ENCODE measurements at places on chromosomes 4 and X.
A peak's percentile ranks its signal among the peaks of the same experiment; 100 is the strongest.

- DNase-seq = no peak
Observed at GRCh38 chr4:41485041-41485440, 52.9 kb upstream of the LIMCH1 start.

- DNase-seq = no peak
Observed at GRCh38 chr4:186724864-186725468, 1.3 kb upstream of the FAT1 start.

DNA sequence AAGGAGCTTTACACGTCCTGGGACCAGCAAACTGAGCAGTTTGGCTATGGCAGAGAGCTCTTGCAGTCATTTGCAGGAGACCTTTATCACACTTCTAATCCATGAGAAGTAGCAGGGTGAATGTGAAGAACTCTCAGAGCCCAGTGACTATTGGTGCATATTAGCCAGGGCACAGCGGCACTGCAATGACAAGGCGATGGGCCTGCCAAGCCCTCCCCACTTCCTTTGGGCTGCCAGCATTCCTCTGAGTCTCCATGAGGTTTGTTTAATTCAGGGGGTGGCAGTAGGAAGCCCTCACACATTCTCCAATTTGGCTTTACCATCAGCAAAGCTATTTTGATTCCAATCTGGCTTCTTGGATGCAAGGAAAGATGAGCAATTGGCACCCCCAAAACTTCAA is 79.2 kb upstream of the TSPAN7 start:
- no peak for DNase-seq

DNA sequence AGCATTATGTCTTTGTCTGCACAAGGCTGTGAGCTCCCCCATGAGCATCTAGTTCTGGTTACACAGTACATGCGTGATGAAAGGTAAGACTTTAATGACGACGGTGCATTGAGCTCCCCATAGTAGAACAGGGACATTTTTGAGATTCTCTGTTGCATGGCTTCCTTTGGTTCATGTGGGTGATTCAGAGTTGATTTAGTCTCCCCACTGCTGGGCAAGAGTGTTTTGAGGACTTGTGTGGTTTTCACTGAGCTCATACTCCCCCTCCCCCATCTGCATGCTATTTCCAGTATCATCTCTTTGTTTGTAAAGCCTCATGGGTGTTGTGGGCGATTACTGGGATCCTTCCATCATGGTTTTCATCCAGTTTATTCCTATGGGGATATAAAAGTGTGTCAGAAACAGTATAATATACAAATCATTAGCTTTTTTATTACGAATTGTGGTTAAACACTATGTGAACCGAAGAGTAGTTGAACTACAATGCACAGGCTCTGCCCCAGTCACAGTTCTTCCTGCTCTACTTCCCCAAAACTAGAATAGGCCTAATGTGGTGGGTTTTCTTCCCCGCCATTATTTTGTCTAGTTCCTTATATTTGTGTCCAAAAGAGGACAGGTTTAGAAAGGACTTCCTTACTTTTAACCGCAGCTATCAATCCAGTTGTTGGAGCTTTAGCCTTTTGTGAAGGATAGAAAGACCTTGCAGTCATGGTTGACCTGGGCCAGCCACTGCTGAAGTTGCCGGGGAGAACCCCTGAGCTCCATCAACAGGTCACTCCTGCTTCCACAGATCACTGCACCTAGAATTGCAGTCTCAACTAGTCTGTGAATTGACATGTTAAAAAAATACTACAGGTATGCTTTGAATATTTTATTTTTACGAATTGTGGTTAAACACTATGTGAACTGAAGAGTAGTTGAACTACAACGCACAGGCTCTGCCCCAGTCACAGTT is 30.4 kb downstream of the KIT start:
- no peak for DNase-seq

GRCh38 chr4:104905546-104905945 is 241.1 kb upstream of the TET2 start:
- no peak for DNase-seq

DNA sequence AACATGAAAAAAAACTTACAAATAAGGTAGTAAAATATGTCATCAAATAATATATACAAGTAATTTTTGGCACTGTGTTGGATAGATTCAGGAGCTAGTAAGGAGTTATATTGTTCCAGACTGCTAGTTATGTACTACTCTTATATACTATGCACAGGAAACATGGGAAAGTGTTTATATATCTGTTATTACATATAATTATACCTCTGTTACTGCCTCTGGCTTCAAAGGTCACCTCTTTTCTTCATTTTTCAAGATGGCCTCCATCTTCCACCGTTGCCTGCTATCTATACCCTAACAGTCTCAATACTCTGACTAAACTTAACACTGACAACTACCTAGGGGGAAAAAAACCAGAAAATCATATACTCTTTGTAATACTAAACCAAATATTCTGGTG is 29.5 kb downstream of the LIN54 start:
- DNase-seq = no peak

- no peak for DNase-seq
Observed at GRCh38 chr4:184805462-184806228, 20.1 kb downstream of the ACSL1 start.

DNA sequence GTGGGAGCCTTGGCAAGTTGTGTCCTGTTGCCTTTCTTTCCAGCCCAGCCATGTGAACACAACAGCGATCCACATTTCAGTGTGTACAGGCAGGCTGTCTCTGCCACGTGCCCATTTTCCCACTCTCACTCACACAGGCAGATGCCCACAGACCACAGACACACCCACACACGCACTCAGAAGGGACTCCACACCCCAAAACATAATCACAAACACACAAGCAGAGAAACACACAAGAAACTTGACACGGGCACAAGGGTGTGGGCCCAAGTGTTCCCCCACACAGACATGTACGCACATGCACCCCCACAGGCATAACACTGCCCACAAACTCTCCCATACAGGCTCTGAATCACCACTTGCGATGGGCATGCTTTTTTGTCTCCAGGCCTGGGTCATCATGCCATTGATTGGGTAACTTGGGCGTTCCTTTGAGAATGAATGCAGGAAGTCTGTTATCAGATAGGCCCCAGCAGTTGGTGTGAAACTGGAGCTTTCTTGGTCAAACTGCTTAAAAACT is 84.3 kb downstream of the NBDY start:
- peak; percentile 31 for DNase-seq

DNA sequence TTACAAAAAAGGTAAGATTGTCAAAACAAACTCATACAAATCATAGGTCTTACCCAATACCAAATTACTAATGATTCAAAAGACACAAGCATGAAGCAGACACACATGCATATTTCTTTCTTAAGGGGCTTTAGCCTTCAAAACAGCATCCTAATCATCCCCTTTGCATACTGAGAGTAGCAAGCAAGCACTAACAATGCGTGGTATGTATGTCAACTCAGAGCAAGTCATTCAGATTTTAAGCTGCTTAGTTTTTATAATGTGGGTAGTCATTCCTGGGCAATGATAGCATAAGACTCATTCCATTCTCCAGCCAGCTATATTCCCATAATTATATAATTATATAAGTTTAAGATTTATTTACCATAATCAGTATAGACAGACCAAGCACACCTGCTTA is 219.6 kb downstream of the DKK2 start:
- DNase-seq = no peak

- DNase-seq = no peak
Observed at GRCh38 chr4:40446839-40447238, 111.7 kb downstream of the CHRNA9 start.

DNA sequence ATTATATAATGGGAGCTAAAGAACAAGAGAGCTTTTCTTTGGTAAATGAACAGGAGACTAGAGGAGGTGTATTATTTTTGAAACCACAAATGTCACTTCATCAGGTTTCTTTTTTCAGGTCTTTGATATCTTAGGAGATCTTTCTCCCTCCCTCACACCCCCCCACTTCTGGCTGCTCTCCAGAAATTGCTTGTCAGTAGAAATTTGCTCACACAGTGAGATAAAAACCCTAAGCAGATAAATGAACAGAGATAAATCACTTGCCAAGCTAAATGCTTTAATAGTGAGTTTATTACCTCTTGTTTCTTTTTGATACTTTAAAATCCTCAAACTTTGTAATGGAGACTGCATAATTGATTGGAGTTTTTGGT is 421.2 kb upstream of the TENM3 start:
- no peak for DNase-seq

GRCh38 chrX:44244008-44244407 is 99.5 kb downstream of the EFHC2 start:
- DNase-seq = no peak

GRCh38 chr4:90057091-90057490 is 70.1 kb upstream of the CCSER1 start:
- DNase-seq = no peak

DNA sequence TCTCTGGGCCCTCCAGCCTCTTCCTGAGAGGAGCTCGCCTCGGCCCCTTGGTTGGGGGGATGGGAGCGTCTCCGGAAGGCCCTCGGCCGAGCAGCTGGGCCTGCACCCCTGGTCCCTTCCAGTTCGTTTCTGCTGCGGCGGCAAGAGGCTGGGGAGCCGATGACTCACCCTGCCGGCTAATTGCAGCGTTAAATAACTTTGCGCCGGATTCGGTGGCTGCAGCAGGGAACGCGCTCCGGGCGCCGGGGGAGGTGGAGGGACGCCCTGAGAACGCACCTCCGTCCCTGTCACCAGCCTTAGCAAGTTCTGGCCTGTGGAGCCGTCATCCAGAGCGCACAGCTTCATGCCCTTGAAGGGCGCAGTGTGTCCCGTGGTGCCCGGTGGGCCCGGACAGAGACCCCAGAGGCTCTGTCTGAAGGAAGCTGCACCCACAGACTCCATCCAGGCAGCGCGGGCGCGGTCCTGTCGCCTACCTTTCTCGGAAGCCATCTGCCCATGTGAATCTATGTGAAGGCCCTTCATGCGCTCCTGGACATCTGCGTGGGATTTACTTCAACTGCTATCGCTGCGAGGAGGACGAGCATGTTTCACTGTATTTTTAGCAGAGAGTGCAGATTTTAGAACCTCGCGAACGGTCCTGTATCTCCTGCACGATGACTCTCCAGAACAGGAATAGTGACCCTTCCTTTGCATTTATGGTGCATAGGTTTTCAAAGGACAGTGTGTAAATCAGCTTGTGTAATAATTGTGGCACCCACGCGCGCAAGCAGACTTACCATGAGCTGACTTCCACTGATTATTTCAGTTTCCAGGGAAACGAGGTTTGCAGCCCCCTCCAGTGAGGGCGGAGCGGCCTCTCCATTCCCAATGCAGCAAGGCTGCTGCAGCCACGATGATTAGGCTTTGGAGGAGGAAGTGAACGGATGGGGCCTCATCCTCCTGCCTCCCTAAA is 1.7 kb upstream of the TMEM271 start:
- DNase-seq = peak; percentile 25

DNA sequence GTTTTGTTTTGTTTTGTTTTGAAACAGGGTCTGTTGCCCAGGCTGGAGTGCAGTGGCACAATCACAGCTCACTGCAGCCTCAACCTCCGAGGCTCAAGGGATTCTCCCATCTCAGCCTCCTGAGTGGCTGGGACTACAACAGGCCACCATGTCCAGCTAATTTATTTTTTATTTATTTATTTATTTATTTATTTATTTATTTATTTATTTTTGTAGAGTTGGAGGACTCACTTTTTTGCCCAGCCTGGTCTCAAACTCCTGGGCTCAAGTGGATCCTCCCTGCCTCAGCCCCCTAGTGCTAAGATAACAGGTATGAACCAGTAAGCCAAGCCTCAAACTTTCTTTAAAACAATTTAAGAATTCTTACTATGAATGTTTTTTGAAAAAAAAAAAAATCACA is 26.6 kb upstream of the PLS3 start:
- DNase-seq = no peak

GRCh38 chr4:105588252-105588651 is 35.8 kb downstream of the ARHGEF38 start:
- DNase-seq = no peak

- no peak for DNase-seq
Observed at GRCh38 chrX:22968494-22968893, 31.3 kb upstream of the DDX53 start.

GRCh38 chr4:7244751-7245320 is 52.5 kb downstream of the SORCS2 start:
- no peak for DNase-seq

DNA sequence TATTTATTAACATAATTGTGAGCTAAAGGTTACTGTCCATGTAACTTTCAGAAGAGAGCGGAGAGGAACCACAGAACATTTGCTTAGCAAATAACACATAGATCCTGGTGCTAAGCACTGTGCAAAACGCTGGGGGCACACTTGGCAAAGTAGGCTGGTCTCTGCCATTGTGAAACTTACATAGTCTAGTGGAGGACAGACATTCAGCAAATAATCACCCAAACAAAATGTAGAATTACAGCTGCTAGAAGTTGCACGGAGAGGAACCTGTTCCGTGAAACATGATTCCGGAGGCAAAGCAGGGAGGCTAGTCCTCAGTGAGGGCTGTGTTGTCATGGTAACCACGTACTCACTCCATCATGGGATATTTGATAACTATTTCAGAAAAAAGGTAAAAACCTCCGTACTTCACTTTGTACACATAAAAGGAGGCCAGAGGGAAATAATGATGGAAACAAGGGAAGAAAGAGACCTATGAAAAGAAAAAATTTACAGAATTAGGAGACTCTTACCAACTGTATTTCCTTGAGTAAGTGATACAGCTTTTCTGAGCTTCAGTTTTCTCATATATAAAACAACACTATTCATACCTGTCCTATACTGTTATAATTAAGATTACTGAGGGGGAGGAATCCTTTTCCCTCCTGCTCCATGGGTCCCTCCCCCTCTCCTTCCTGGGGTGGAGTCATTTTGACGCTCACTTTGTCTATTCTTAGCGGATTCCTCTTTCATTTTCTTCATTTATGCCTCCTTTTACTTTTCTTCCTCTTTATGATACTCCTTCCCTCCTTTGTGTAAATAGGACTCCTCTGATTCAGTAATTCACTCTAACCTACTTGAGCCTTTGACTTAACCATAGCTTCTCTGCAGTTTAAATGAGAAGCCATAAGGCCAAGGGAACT is 825 bp upstream of the RASGEF1B start:
- DNase-seq = no peak

GRCh38 chrX:29841750-29842149 is 373.6 kb upstream of the MAGEB2 start:
- DNase-seq = no peak

- no peak for DNase-seq
Observed at GRCh38 chr4:147118528-147118927, 172.9 kb upstream of the TTC29 start.

GRCh38 chr4:85600501-85600900 is 125.6 kb downstream of the ARHGAP24 start:
- DNase-seq = no peak

DNA sequence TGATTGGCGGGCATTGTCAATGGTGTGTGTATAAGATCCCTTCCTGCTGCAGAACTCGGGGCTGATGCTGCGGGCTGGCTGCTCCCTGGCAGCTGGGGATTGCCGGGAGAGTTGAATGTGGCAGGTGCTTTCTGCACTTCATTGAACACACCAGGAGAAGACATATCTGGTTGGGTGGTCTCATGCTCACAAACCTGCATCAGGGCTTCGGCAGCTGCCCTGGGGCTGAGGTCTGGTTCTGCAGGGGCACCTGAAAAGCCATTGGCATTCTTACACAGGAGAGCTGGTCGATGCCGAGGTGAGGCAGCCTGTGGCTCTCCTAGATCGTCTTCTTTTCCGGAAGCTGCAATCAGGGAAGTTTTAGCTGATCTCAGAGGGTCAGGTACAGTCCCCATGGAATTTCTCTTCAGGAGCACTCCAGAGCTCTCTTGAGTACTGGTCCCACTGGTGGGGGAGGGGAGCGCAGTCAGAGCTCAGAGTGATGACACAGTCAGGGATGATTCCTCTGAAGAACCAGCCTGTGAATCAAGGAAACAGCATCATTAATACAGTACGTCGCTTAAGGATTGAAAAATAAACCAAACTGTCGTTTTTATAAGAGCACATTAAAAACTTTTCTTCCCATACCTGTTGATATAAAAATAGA is 57.8 kb downstream of the GPRIN3 start:
- DNase-seq = no peak
